ENCODE measurements at places on chromosomes 2 and 18.

GRCh38 chr2:152611458-152612231, 105.6 kb downstream of the PRPF40A start:
- no peak for DNase-seq

- DNase-seq, result no peak
Observed at GRCh38 chr2:16952368-16952767, 286.7 kb upstream of the CYRIA start.

- no peak for DNase-seq
Observed at GRCh38 chr2:175621821-175622220, 380.2 kb downstream of the LNPK start.

- DNase-seq, result no peak
Observed at GRCh38 chr2:99086385-99086784, 55.1 kb upstream of the C2orf15 start.

DNA sequence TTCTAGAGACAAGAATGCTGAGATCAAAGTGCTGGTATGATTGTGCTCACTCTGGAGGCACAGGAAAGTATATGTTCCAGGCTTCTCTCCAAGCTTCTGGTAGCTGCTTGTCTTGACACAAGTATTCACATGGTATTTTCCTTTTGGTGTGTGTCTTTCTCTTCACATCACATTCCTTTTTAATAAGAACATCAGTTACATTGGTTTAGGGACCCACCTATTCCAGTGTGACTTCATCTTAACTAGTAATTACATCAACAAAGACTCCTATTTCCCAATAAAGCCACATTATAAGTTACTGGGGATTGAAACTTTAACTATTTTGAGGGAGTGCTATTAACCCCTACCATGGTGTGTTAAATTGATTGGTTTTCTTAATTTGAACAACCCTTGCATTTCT, 119.1 kb downstream of the FSIP2 start:
- no peak for DNase-seq

GRCh38 chr2:71604726-71605120, 151.4 kb downstream of the DYSF start:
- no peak for DNase-seq

GRCh38 chr2:157176602-157177001, 80.9 kb upstream of the GALNT5 start:
- no peak for DNase-seq

DNA sequence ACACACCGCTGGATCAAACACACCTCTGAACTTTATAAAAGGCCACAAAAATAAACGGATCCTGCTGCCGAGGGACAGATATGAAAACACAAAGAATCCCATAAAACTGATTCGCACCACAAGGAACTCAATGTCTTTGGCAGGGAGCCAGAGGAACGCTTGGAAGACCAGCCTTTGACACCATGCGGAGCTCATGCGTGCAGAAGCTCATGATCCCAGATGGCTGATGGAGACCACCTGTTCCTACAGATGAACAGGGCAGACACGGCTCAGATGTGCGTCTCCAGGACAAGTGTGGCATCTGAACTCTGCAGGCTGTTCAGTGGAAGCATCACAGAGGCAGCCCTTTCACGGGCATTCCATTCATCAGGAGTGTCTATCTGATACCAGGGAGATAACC, 24.9 kb downstream of the COPS9 start:
- DNase-seq, result no peak

DNA sequence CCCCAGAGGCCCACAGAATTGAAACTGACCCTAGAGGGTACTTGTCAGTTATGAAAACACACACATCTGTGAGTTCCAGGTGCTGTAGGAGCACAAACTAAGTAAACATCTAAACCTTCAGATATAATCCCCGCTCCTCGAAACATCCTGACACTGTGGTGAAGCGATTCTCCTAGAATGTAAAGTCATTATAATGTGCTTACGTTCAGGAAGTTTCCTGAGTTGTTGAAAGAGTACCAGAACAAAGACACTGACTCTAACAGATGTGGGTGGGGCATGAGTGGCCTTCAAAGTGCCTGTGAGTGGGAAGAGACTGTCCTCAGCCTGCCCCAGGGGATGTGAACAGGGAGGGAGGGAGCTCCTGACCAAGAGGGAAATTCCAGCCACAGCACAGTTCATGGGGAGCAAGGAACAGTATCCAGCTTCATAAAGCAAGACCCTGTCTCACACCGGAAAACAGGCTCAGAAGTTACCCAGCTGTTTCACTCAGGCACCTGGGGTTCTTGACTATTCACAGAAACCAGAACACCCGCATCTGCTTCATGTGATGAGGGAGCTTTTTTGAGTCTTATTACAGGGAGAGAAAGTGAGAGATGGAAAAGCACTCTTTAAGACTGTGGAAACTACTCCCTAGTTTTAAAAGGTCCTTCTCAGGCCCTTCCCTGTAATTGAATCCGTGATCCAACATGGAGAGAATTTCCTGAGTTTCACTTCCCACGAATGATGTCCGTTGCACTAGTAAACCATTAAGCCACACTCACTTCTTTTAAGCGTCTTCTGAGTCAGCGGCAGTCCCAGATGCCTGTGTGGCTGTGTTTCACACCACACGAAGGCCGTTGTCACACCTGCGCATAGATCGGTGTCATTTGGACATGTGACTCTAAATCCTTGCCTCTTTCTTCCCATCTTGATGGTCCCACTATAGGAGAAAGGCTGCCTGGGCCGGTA, 88.6 kb upstream of the EML6 start:
- no peak for DNase-seq

DNA sequence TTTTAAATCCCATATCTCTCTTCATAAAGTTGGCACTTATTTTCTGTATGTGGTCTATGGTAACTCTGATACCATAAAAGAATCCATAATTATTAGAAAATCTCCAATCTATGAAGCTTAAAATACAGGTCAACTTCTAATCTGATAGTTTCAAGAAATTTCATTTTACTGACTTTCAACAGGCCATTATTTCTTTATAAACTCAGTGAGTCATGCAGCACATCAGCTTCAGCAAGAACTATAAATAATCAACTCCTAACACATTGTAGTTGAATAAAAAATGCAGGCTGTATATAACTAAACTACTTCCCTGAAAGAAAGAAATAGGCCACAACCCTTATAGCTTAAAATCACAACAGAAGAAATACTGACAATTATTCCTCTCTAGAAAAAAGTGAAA, 204.3 kb upstream of the CCDC150 start:
- no peak for DNase-seq

- DNase-seq, result no peak
Observed at GRCh38 chr2:207319316-207319715, 153.6 kb upstream of the KLF7 start.

DNA sequence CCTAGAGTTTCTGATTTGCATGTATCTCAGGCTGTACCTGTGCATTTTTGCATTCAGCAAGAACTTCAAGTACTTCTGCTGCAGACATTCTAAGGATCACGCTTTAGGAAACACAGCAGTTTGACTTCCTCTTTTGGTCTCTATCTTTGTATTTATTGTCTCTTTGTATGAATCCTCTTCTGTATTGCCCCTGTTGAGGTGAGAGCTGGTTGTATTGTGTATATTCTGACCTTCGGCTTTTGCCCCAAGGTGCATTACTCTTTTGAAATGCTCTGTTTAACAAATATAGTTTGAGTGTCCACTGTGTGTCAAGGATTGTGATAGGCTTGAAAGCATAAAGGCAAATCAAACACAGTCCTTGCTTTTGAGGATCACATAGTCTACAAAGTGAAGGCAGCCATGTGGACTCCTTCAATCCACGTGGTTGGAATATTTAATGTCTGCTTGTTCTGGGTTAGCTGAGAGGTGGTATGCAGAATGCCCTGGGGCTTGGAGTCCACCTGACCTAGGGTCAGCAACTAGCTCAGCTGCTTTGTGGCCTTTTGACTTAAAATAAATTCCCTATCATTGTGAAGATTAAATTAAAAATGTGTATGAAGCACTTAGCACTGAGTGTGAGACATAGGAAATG, 108.1 kb downstream of the LYPD6 start:
- no peak for DNase-seq

Data from stimulated activated CD4-positive, alpha-beta T cell treated with anti-CD3 and anti-CD28 coated beads, Interleukin-1b, Interleukin-23, amount 100 ng/mL, for 24 hours (primary cell).